ENCODE measurements at places on chromosomes 6 and 20.

- DNase-seq = no peak
Measured at GRCh38 chr6:2848851-2849250, 7.2 kb upstream of the SERPINB1 start.

- no peak for DNase-seq
Measured at GRCh38 chr6:92111386-92111785, 1308.0 kb downstream of the EPHA7 start.

- no peak for DNase-seq
Measured at GRCh38 chr6:56279331-56280080, 32.1 kb upstream of the COL21A1 start.

GRCh38 chr6:66865771-66866170 lies 1158.7 kb upstream of the EYS start:
- no peak for DNase-seq

DNA sequence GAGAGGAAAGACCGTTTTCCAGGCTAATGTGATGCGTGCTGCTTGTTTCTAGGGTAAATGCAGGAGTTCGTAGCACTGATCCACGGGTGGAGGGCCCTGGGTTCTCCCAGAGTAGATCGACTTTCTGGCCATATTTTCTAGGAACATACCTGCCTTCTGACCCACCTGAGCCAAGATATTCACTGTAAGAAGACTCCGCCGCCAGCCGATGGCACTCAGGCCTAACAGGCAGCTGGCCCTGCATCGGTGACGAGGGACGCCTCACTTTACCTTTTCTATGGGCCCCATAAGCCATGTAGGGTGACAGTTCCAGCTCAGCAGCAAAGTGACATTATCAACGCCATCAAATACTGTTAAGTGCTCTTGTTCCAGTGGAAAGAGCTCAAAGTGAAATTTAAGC lies 30.2 kb upstream of the FRMD1 start:
- no peak for DNase-seq

DNA sequence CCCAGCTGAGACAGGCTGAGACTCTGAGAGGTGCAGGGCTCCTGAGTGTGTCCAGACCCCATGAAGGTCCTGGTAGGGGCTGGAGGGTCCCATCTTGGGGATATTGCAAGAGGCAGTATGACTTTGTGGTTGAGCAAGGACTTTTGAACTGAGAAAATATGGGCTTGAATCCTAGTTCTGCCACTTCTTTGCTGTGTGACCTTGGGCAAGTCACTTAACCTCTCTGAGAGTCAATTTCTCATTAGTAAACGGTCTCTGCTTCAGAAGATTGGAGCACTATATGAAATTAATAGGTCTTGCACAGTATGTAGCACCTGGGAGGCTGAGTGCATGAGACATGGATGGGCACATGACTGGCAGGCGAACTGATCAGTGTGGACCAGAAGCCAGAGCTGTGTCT lies 42.7 kb downstream of the TFEB start:
- DNase-seq = no peak

GRCh38 chr6:167150941-167151549 lies 6.7 kb downstream of the GPR31 start:
- no peak for DNase-seq

- no peak for DNase-seq
Measured at GRCh38 chr6:24356310-24356973, 1.4 kb downstream of the DCDC2 start.

GRCh38 chr20:25220810-25221591 lies 25.5 kb downstream of the ENTPD6 start:
- DNase-seq = no peak

- DNase-seq = no peak
Measured at GRCh38 chr6:150427843-150428242, 59.0 kb downstream of the IYD start.

DNA sequence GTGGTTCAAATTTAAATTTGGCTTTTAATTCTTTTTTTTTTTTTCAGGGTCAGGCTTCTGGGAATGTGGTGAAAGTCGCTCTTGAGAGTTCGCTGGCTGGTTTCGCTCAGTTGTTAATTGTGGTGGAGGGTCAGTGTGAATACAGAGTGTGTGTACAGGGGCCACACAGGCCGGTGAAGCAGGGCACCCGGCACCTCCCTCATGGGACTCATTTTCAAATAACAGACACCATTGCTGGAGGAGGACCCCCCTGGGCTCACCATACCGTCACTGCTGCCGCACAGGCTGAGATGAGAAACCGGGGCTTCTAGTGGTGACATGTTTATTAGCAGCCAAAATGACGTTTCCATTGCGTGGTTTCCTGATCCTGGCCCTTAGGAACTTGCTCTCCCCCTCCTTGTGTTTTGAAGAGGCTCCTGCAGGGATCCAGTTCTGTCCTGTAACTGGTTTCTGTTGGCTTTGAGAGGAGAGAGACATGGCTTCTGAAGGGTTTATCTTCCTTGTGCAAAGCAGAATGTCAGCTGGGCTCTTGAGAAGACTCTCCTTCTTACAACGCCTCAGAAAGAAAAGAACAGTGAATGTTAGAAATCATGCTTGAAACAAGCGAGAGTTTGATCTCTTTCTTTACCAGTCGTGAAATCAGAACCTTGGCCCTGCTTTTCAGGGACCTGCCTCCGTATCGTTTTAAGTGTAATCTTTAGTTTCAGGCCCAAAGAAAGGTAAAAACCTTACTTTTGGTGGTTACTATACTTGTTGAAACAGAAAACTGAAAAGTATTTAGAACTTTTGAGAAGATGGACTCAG lies 37.8 kb downstream of the DUSP22 start:
- DNase-seq = no peak

GRCh38 chr6:36720251-36721141 lies 22.9 kb downstream of the RAB44 start:
- no peak for DNase-seq

GRCh38 chr6:39610221-39610620 lies 115.0 kb downstream of the KIF6 start:
- no peak for DNase-seq

- no peak for DNase-seq
Measured at GRCh38 chr20:46827718-46828458, 66.8 kb upstream of the EYA2 start.

GRCh38 chr6:42410861-42411260 lies 40.9 kb downstream of the TRERF1 start:
- DNase-seq = no peak

- DNase-seq = no peak
Measured at GRCh38 chr6:64270083-64270482, 634.5 kb downstream of the PHF3 start.

All from HuH-7.5 (cell line).